ENCODE measurements at places on chromosomes 12 and 14.

DNA sequence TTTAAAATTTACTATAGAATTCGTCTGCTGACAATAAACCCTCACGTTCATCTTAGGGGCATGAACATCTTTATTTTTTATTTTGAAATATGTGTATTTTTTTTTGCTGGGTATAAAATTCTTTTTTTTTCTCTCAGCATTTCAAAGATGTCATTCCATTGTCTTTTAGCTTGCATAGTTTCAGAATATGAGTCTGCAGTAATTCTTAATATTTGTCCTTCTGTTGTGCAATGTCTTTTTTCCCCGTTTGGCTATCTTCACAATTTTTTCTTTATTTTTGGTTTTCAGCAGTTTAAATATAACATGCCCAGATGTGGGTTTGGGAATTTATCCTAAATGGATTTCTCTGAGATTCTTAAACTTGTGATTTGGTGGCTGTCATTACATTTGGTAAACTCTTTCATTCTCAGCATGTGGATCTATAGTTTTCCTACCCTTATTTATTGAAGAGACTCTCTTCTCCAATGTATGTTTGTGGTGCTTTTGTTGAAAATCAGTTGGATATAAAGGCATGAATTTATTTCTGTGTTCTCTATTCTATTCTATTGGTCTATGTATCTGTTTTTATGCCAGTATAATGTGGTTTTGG lies 37.8 kb upstream of the PLBD1 start:
- no peak for DNase-seq

- no peak for DNase-seq
Measured at GRCh38 chr14:103492156-103492925, 30.3 kb downstream of the CKB start.

DNA sequence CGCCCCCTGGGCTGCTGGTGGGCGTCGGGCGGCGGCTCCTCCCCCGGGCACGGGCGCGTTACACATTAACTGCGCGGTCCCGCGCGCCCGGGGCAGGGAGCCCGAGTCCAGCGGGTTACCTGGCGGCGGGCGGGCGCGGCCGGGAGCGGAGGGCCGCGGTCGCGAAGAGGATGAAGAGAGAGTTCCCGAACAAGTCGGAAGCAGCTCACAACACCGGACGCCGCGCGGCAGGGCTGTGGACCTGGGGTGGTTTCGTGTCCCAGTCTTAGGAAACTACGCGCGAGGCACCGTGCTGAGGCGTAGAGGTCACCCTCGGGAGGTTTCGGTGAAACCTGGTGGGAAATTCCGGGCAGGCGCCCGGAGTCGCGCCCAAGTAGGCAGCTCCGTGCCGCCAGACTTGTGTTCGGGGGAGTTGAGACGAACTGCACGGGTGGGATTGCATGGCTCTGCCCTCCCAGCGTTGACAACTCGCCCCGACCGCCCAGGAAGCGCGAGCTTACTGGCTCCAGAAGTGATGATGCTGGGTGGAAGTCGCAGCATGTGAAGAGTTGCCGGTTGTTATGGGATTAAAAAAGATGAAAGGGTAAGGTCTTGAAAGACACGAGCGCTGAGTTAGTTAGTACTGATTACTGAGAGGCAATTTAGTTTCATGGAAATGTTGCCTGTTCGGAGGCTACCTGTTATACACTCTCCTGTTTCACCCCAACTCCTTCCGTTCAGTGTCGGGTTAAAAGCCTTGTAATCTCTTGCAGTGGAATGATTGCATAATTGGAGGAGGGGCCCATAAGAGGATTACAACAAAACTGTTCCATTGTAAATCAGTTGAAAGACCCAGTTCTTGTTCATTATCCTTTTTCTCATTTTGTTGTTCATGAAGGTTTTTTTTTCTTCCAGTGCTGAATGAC lies 879 bp downstream of the RAB3IP start:
- peak; percentile 3 for DNase-seq

DNA sequence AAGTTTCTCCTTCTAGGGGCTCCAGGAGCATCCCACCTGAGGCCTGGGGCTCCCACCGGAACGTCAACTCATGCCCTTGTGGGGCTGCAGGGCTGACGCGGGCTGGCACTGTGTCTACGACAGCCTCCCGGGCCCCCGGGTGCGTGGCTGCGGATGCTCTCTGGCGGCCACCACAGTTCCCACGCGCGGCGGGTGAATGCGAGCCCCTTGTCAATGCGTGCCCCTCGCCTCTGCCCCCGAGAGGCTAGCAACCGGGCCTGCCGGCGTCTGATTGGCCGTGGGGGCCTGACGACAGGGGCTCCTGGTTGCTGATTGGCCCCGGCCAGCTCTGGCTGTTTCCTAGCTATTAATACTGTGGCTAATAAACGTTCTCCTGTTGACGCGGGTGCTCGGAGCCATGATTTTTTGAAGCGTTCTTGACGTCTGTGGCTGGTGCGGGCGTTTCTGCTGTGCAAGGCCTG lies 1.8 kb upstream of the MEG3 start:
- DNase-seq: no peak

DNA sequence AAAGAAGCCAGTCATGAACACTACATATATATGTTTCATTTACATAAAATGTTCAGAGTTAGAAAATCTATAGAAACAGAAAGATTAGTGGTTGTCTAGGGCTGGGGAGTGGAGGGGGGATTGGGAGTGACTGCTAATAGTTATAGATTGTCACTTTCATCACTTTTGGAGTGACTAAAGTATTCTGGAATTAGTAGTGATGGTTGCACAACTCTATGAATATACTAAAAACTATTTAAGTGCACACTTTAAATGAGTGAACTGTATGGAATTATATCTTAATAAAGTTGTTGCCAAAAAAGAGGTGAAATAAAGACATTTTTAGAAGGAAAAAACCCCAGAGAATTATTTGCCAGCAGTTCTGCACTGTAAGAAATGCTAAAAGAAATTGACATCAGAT lies 9.5 kb downstream of the CATSPERB start:
- DNase-seq: no peak

GRCh38 chr12:4954621-4955354 lies 45.1 kb downstream of the KCNA1 start:
- no peak for DNase-seq

- no peak for DNase-seq
Measured at GRCh38 chr12:65634061-65634460, 190.2 kb upstream of the HMGA2 start.

DNA sequence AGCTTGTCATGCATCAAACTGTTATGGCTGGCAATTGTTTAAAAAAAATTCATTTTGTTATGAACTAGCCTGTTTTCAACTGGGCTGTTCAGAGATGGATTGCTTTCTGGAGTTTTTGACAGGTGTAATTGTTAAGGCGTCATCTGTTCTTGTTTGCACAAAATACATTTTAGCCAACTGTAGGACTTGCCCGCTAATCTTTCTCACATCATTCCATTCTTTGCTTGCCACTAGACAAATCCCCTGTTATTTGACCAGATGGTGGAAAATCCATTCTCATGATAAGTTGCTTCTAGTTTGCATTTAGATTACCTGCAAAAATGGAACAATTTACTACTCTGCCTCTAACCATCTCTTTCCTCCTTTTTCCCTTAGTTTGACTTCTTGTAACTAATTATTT lies 114.3 kb downstream of the NPAS3 start:
- no peak for DNase-seq

- no peak for DNase-seq
Measured at GRCh38 chr12:58026897-58027891, 85.8 kb downstream of the ATP23 start.

- DNase-seq: no peak
Measured at GRCh38 chr12:113238309-113238708, 17.0 kb downstream of the TPCN1 start.

- DNase-seq: no peak
Measured at GRCh38 chr12:89160716-89161123, 191.6 kb downstream of the DUSP6 start.

DNA sequence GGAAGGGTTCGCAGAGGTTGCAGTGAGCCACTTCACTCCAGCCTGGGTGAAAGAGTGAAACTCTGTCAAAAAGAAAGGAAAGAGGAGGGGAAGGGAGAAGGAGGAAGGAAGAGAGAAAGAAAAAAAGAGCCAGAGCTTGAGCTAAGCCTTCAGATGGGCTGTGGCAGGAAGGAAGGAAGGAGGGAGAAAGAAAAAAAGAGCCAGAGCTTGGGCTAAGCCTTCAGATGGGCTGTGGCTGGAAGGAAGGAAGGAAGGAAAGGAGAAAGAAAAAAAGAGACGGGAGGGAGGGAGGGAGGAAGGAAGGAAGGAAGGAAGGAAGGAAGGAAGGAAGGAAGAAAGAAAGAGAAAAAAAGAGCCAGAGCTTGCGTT lies 13.6 kb upstream of the ANKRD9 start:
- DNase-seq: no peak

DNA sequence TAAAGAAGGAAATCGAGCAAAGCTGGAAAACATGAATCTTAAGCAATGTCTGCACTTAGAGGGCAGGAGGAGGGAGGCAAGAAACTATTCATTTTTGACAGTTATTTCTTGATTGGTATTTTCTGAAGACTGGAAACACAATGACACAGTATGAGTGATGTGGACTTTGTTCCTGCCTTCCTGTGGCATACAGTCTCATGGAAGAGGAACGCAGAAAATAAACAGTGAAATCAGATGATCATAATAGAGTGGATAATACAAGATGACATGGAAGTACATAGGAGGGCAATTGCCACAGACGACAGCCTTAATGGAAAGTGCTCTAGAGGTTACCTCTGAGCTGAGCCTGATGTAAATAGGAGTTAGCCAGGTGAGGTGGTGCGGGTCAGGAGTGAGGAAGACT lies 140.4 kb upstream of the MAX start:
- DNase-seq: no peak

- no peak for DNase-seq
Measured at GRCh38 chr12:122871851-122872780, 23.8 kb downstream of the VPS37B start.

DNA sequence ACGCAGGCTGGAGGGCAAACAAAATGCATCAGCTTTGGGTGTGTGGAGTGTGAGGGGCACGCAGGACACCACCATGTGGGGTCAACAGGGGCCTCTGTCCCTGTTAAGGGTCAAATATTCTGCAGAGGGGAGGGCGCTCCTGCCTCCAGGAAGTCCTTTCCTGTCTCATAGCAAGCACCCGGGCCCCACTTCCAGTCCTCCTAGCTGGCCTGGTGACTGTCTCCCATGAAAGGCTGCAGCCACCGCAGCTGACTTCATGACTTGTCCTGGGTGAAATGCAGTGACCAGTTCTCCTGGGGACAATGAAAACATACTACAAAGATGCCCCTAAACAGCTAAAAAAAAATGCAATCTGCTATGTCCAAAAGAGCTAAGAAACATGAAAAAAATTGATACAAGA lies 53.6 kb downstream of the LGMN start:
- no peak for DNase-seq

DNA sequence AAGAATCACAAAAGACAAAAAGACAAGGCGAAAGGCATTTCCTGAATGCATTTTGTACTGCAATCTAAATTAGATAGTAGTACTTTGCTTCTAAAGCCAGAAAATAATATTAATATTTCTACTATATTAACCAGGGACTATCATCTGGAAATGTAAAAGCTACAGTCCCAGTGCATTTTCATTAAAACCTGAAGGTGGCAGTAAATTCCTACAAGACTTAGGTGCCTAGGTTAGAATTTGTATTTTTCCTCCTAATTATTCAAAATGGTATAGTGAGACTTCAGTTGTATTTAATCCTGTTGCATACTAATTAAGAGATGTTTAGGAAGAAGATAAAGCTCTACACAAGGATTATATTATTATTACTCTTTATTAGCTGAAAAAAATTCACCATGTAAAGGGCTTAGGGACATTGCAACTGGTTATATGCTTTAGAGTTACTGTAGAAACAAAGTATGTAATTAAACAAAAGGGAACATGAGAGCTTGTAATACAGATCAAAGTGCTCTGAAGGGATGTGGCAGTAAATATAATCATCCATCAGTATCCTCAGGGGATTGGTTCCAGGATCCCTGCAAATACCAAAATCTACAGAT lies 53.6 kb downstream of the BRMS1L start:
- no peak for DNase-seq

- no peak for DNase-seq
Measured at GRCh38 chr14:90743826-90744225, 72.4 kb downstream of the TTC7B start.

DNA sequence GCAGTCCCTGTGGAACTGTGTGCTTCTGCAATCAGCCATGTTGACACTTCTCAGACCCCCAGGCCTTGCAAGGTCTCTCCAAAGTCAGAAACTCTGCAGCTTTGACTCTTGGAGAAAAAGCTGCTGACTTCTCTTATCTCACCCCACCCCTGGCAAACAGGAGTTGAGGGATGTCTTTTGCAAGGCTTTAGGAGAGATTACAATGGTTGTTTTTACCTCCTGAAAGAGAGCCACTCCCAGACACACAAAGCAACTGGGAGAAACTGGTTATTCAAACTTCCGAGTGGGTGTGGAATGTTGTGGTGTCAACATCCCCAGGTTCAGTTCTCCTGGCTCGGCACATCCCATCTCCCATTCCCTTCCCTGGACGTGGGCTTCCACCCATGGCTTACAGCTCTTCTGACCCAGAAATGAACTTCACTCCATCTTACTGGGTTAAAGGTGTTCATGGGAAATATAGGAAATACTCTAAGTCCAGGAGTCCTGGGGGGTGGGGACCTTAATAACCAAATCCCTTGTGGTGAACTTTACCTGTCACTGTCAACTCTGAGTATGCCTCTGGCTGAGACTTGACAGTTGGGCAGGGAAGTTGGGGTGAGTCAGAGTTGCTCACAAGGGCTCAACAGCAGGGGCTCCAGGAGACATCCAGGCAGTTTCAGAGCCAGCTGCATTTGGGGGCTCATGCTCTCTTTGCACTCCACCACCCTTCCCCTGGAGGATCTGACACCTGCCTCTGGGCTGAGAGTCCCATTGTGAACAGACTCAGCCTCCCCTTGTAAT lies 41.9 kb downstream of the CCDC177 start:
- no peak for DNase-seq

- DNase-seq: no peak
Measured at GRCh38 chr14:24437020-24437735, 5.4 kb downstream of the SDR39U1 start.

GRCh38 chr12:75909714-75910656 lies 121.6 kb downstream of the PHLDA1 start:
- no peak for DNase-seq

GRCh38 chr14:69014829-69015259 lies 35.7 kb upstream of the ACTN1 start:
- no peak for DNase-seq

GRCh38 chr14:95287176-95287754 lies 32.4 kb downstream of the CLMN start:
- no peak for DNase-seq
